M059J (cell line): ENCODE measurements at places on chromosomes 2 and 18. TPM values are rescaled to one million over a fixed set of nuclear protein-coding genes. Genes with fewer than 3 reads are reported as not detected.
A peak's percentile ranks its signal among the peaks of the same experiment; 100 is the strongest.

GRCh38 chr2:111133603-111134002 lies 12.9 kb downstream of the BCL2L11 start:
- no peak for DNase-seq

DNA sequence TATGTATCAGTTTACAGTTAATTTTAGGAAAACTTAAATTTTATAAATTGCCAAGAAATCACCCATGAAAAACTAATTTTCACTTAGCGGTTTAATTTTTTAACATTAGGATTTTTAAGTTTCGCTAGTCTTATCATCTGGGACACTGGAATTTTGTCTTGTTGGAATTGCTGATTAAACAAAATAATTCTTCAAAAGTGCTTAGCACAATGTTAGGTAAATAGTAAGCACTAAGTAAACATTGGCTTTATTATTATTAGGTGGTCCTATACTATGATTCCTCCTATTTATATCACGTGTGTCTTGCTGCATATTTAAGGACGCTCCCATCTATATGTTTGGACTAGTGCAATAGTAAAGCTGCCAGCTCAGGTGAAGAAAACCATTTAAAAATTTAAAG lies 54.6 kb upstream of the MAP4K3 start:
- no peak for DNase-seq

DNA sequence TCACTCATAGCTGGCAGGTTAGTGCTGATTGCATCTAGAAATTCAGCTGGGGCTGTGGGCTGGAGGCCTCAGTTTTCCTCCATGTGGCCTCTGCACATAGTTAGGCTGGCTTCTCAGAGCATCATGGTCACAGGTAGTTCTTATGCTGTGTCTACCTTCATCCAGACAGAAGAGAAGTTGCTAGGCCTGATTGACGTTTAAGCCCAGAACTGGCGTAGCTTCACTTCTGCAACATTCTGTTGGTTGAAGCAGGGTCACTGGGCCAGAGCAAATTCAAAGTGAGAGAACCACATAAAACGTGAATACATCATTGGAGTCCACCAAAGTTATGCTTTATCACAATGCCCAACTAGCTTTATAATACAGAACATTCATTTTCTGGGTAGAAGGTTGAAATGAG lies 116.0 kb downstream of the SPP2 start:
- DNase-seq: no peak

DNA sequence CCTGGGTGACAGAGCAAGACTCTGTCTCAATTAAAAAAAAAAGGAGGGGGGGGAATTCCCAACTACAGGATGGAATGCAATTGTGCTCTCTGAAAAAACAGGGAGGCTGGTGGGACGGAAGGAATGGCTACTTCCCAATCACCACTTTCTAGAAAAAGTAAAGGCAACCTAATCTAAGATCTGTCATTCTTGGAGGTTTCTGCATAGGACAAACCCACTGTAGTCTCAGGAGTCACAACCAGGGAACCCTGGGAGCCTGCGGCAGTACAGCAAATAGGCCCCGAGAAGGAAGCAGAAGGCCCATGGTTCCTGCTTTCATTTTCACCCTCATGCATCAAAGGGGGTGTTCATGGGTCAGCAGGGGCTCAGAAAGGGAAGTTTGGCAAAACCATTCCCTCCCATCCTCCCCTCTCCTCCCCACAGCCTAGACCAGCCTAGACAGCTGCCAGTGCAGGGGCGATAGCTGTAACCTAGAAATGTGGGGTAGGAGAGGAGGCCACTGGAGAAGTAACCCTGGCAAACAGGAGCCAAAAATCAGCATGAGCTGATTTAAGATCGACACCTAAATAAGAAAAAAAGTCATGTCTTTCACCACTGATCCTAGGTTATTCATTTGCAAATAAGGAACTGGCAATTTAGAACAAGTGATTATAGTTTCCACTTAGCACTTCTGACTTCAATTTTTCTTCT lies 48.0 kb downstream of the TRABD2A start:
- DNase-seq: no peak

DNA sequence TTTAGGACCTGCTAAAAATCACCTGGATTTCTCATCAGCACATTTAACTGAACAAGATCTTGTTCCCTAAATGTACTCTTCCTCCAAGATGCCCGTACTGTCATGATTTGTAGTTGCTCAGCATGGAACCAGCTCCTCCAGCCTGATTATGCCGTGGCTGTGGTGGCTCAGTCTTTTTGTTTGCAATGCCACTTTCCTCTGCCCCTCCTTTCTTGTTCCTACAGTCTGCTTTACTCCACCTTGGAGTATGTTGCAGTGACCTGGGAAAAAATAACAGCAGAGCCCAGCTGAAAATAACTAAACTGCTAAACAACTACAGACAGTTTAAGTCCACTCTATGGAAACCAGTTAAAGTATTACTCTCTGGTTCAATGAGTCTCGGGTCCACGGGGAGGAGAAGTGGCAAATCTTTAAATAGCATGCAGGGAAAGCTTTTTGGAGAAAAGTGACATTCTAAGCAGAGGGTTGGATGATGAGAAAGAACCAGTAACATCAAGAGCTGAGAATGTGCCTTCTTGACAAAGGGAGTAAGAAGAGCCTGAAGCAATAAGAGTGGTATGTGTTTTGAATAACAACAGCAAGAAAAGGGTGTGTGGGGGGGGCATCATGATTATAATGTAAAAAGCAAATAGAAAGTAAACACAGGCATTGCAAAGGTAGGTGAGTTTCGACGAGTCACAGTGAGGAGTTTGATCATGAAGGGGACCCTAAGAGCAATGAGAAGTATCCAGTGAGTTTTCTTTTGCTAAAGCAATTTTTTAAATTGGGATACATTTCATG lies 225.7 kb downstream of the TMX3 start:
- peak; percentile 36 for DNase-seq

DNA sequence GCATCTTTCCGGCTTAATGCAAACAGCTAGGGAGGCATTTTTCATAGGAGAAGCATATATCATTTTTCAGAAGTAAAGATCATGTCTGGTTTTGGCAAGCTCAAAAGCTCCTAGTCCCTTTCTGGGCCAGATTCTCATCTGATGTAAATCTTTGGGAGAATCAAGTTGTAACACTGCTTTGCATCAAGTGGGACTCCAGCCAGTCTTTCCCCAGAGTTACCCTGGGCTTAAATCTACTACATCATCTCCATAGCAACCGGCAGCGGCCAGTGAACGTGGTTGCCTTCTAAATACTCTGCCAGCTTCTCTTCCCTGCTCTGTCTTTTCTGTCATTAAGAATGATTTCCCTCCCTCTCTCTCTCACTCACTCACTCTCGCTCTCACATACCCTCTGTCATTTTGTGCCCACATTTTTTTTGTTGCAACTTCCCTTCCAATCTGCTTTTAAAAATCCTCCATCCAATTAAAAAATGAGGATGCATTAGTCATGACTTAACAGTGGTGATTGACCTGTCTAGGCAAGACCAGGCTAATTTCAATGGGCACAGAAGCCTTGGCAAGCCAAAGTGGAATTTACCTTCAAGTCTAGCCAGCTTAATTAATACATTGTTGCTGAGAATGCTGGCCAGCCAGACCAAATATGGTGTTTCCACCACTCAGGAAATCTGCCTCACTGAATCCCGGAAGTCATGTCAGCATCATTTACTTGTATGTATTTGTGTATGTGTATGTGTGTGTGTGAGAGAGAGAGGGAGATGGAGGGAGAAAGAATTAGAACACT lies 93.0 kb downstream of the NRP2 start:
- DNase-seq: peak; percentile 49

DNA sequence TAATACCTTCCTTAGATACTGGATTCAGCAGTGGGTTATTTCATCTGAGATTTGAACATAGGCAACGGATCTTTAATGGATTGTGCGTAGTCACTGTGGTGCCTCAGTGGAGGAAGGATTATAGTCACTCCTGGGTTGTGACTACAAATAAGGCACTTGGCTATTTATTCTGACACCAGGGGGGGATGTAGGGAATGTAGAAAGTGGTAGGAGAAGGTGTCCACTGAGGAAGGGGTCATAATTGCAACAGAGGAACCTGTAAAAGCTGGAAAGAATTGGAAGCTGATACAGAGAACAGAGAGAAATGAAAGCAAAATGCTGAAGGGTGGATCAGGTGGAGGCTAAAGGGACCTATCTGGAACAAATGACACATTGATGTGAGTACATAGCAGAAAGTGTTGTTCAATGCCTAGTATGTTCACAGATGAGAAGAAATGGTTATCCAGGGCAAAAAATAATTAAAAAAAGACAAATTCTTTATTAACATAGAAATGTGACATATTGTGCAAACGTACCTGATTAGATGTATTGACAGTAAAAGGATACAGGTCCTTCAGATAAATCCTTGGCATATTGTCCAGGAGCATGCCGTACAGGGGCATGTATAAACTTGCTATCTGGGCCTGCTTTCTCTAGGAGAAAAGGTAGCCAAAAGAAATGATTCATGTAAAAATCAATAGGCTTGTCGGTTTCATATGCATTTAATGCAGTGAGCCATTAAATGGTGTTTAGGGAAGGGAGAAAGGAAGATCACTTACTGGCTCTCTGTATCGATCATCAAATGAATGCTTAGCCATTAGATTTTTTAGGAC lies 91.2 kb upstream of the CCDC195 start:
- no peak for DNase-seq

DNA sequence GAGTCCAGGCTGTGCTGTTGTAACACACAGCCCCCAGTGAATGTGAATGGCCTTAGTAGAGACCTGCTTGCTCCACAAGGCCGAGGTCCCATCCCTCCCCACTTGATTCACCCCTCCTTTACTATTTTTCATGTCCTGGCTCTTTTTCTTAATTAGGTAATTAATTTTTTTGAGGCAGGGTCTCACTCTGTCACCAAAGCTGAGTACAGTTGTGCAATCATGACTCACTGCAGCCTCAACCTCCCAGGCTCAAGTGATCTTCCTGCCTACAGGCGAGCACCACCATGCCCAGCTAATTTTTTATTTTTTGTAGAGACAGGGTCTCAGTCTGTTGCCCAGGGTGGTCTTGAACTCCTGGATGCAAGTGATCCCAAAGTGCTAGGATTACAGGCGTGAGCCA lies 19.3 kb downstream of the FBLN7 start:
- no peak for DNase-seq

- no peak for DNase-seq
These were observed 87.6 kb downstream of the MRPS9 start for GRCh38 chr2:105125428-105125827.

GRCh38 chr18:24402209-24402785 lies 4.7 kb upstream of the OSBPL1A start:
- no peak for DNase-seq

GRCh38 chr2:182057002-182057401 lies 71.3 kb downstream of the PPP1R1C start:
- DNase-seq: peak; percentile 28

- DNase-seq: no peak
These were observed 46.6 kb downstream of the ICOS start for GRCh38 chr2:203983064-203983715.

- no peak for DNase-seq
These were observed 30.7 kb downstream of the MAPK4 start for GRCh38 chr18:50590593-50590992.

DNA sequence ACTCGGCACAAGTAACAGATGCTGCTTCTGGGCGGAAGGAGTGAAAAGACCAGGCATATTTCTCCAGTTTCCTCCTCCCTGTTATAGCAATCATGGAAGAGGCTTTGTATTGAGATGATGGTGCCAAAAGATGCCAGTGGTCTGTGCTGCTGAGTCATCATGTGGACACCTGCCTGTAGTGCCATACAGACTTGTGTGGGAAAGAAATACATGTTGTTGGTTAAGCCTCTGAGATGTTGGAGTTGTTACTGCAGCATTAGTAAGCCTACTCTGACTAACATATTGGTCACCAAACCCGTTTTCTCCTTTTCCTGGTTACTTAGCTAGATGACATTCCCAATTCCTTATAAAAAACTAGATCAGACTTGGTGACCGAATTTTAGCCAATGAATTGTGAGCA lies 356.9 kb downstream of the ZNF521 start:
- DNase-seq: peak; percentile 83

GRCh38 chr2:44802777-44803424 lies 138.6 kb upstream of the SIX3 start:
- peak; percentile 2 for DNase-seq

- DNase-seq: no peak
These were observed 180.7 kb upstream of the ID2 start for GRCh38 chr2:8501061-8501720.

- DNase-seq: no peak
These were observed 94.1 kb downstream of the ANKRD44 start for GRCh38 chr2:197216361-197216979.

GRCh38 chr18:53486296-53486695 lies 738.2 kb downstream of the MBD2 start:
- DNase-seq: no peak

GRCh38 chr2:162197069-162197825 lies 45.2 kb upstream of the GCG start:
- peak; percentile 24 for DNase-seq

- DNase-seq: peak; percentile 89
These were observed 11.8 kb downstream of the MTX2 start for GRCh38 chr2:176280867-176281658.

- DNase-seq: no peak
These were observed 314.8 kb downstream of the CDH2 start for GRCh38 chr18:27862041-27862682.

- no peak for DNase-seq
These were observed 62.1 kb downstream of the NUP35 start for GRCh38 chr2:183186296-183186695.

DNA sequence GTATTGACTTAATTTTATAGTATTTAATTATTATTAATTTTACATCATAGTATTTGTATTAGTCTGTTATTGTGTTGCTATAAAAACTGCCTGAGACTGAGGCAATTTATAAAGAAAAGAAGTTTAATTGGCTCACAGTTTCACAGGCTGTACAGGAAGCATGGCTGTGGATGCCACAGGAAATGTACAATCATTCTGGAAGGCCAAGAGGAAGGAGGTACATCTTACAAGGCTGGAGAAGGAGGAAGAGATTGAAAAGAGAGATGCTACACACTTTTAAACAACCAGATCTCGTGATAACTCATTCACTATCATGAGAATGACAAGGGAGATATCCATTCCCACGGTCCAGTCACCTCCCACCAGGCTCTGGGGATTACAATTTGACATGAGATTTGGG lies 2019.4 kb upstream of the PIK3C3 start:
- no peak for DNase-seq

DNA sequence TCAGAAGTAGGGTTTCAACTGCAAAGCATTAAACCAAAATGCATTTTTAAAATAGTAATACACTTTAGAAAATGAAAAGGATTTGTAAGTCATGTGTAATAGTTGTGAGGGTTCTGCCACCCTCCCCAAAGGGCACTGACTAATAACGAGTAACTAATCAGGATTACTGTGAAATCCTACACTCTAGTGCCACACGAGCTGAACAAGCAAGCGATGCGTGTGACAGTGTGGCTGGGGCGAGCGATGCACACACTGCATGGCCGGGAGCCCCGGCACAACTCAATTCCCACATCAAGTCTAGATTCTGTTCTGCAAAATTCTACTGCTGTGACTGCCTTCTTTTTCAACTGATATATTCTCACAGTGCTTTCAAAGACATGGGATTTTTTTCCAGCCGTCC lies 156.4 kb downstream of the SEPTIN10 start:
- peak; percentile 27 for DNase-seq

GRCh38 chr2:47222826-47223554 lies 67.9 kb upstream of the STPG4 start:
- DNase-seq: no peak

CLEC4F gene
- total RNA-seq: not detected in 2 replicates

IMP4 gene
- 91.1 and 97.3 TPM in 2 replicates for total RNA-seq

REEP1 gene
- total RNA-seq: 2.5 and 3.4 TPM in 2 replicates

ARHGAP28 gene
- total RNA-seq: 0.05 and 0.37 TPM in 2 replicates

ITPRID2 gene
- total RNA-seq: 149 and 237 TPM in 2 replicates

SERPINB10 gene
- total RNA-seq: not detected in 2 replicates

AKAIN1 gene
- not detected in 2 replicates for total RNA-seq

KIDINS220 gene
- total RNA-seq: 15.0 and 17.5 TPM in 2 replicates

DSEL gene
- 26.3 and 40.3 TPM in 2 replicates for total RNA-seq

CCDC148 gene
- 0.79 TPM in 1 of 2 replicates, not detected in the other for total RNA-seq

CCDC121 gene
- 0.42 and 1.4 TPM in 2 replicates for total RNA-seq

LRPPRC gene
- total RNA-seq: 36.8 and 46.7 TPM in 2 replicates
